ENCODE measurements at places on chromosomes 2 and 18.

GRCh38 chr2:25078170-25079049, 36.5 kb downstream of the EFR3B start:
- no peak for DNase-seq

- DNase-seq, result no peak
Observed at GRCh38 chr18:44156126-44156525, 524.6 kb upstream of the SETBP1 start.

GRCh38 chr18:8526332-8526731, 82.9 kb upstream of the RAB12 start:
- DNase-seq, result no peak

GRCh38 chr2:228949831-228950230, 321.3 kb downstream of the PID1 start:
- DNase-seq, result no peak

DNA sequence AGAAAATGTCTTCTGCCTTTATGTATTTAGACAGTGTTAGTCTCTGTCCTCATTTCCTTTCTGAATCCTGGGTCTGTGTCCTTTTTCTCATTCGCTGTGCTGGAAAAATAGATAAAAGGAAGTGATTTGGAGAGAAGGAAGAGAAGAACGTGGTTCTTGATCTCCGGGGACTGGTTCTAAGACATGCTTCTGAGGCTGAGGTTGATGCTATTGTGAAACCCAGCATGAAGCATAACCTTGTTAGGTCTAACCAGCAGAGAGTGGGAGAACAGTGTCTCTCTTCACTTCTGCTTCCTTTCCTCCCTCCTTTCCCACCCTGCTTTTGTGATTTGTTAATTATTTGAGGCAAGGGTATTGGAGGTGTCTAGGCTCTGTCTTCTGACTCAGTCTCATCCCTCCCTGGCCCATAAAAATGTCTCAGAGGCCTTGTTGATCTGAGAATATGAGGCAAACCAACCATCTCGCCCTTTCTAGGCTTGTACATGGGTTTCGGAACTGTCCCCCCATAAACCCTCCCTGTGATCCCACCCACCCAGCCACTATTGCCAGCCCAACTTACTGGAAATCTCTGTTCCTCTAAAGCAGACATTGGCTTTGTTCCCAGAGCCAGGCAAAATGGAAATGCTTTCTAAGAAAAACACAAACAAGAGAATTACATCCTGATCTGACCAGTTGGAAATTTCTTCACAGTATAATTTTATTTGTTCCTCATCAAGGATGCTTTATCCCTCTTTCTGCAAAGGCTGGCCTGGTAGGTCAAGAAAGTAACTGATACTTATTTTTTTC, 360.6 kb upstream of the TNP1 start:
- DNase-seq, result no peak

- DNase-seq, result no peak
Observed at GRCh38 chr2:230668184-230668938, 44.3 kb upstream of the CAB39 start.

- DNase-seq, result no peak
Observed at GRCh38 chr2:149814049-149814448, 226.5 kb upstream of the MMADHC start.

DNA sequence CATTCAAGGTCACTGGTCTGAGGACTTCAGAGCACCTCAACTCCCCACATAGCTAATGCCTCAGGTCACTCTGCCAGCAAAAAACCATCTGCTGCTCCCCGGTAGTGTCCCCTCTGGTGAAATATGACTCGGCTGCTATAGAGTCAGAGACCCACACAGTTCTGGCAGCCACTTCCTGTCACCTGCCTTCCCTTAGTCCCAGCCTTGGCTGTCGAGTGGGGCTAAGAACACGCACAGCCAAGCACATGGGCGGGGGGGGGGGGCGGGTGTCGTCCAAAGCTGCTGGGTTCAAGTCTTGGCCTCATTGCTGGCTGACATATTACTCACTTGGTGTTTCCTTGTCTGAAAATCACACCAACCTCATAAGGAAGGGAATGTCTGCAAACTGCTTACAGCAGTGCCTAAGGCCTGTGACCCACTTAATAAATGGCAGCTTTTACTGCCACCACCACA, 37.5 kb downstream of the POLR1A start:
- DNase-seq, result no peak

- no peak for DNase-seq
Observed at GRCh38 chr2:101442042-101442666, 32.8 kb downstream of the RFX8 start.

- DNase-seq, result no peak
Observed at GRCh38 chr2:168726375-168726774, 76.1 kb upstream of the NOSTRIN start.

DNA sequence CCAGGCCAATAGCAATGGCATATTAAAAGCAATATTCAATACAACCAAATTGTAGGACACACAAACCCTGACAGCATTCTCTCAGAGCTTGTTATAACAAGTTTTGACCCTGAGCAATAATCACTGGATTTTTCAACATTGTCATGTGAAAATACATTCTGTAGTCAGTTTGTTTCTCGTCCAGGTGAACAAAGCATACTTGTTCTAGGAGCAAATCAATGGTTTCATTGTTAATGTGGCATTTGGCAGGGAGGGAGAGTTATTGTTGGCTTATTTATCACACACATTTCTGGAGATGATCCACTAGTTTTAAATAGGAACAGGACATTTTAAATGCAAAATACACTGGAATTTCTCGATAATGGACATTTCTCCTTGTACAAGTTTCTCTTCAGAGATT, 69.9 kb upstream of the L3MBTL4 start:
- no peak for DNase-seq

DNA sequence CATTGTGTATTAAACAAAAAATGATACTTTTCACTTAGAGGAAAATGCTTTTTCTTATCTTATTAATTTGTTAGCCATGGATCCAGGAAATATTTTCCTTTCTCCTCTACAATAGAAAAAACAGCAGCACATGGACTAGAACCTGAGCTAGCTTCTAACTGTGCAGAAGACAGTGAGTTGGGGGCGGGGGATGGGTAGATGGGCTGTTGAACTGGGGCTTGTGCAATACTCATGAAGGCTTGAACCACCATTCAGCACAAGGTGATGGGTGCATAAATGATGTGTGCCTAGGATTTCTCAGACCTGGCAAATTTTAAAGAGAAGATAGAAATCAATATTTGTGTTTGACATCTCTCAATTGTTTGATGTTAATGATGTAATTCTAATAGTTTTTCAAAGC, 42.0 kb downstream of the COL5A2 start:
- DNase-seq, result no peak

DNA sequence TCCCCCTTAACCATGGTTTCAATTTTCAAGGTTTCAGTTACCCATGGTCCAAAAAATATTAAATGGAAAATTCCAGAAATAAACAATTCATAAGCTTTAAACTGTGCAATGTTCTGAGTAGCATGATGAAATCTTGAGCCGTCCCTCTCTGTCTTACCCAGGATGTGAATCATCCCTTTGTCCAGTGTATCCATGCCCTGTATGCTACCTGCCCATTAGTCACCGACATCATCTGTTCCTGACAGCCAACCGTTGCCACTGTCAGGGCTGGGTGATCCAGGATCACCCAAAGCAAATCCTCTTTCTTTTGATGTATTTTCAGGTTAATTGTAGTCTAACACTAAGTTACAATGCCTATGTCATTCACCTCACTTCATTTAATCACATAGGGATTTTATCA, 15.7 kb upstream of the OLA1 start:
- no peak for DNase-seq

DNA sequence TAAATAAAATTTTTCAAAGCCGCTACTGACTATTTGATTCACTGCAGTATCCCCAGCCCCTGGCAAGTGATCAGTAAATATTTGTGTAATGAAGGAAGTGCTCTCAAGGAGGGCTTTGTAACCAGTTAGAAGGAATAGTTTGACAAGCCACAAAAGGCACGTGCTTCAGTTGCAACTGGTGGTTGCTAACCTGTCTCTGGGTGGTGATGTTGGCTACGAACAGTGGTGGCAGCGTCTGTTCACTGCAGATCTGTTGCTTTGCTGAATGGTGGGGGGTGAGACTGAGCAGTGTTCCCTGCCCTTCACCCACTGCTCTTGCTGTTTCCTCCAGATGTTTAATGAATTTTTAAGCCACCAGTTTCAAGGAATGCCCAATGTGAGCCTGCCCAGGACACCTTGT, 73.9 kb upstream of the SIX2 start:
- no peak for DNase-seq

GRCh38 chr2:107719141-107719540, 107.6 kb upstream of the RGPD4 start:
- no peak for DNase-seq

DNA sequence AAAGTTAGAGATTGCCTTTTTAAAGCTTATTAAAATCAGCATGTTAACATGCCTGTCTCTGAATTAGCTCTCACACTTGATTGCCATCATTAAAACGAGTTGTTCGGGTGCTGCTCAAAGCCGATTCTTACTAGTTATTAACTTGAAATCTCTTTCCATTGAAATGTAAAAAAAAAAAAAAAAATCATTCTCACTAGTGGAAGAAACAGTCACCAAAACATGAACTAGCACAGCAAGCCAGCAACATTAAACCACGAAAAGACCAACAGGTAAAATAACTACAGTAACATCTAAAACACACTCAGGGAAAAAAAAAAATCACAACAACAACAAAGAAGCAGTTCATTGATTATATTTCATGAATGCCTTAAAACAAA, 264.5 kb downstream of the MEIS1 start:
- DNase-seq, result no peak

GRCh38 chr2:36355151-36355889, at the start of gene CRIM1:
CRIM1 (plus strand) TSS chr2:36355778; CDS start chr2:36356293, 515 bp downstream.
- peak; percentile 28 for DNase-seq

DNA sequence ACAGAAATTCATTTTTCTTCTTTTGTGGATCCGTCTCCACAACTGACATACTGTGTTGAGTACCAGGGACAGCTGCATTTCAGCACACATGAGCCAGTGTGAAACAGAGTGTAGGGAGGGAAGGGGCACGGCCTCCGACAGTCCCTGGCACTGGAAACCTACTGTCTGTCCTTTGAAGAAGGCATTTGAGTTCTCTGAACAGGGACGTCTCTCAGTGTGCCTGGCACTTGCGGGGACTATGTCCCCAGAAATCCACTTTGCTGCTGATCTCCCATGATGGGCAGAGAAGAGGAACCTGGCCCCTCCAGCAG, 48.1 kb downstream of the PLB1 start:
- DNase-seq, result no peak

DNA sequence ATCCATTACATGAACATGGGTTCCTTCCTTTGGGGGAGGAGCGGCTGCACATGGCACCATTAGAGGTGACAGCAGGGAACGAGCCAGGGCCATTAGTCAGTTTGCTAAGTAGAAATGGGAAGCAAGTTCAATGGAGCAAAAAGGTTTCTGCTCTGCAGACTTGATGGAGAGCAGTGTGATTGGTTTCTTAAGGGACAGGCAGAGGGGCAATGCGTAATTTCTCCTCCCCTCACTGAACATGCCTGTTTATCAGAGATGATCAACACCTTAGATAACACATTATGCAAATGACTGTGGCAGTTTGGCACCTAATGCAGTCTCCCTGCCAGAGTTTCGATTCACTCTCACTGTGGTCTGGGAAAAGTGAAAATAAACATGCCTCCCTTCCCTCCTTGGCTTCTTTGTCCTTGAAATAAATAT, 414.5 kb downstream of the STK39 start:
- no peak for DNase-seq

DNA sequence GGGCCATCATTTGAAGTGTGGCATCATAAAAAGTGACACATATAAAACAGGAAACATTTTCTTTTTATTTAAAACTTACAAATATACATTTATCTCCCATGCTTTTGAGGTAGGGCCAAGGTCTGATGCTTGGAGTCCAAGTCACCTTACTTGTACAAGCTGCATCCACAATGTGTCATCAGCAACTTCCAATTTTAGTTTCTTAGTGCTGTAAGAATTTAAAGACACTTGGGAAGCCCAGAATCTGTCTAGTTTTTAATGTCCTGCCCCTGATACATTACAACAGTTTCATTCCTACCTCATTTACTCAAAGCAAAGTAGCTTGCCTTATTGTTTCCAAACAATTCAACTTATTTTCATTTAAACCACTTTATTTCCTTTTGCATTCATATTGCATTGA, 297.7 kb downstream of the MTX2 start:
- no peak for DNase-seq

- no peak for DNase-seq
Observed at GRCh38 chr2:74439373-74439772, 2.4 kb downstream of the RTKN start.

DNA sequence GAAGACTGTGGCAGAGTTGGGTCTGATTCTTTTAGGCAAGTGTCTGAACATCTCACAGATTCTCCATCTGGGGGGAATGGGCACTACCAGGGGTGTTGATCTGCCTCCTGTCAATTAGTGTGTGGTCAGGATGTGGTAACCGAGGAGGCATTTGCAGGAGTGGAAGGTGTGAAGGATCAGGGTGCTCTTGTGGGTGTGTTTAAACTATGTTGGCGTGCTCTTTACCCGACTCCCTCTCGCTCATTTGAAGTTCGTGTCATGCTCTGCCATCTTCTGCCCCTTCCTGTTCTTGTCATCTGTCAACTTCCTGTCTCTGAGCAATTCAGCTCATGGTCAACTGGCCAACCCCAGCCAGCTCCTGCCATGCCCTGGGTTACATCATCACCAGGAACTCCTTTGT, 107.9 kb downstream of the RTN4 start:
- no peak for DNase-seq

DNA sequence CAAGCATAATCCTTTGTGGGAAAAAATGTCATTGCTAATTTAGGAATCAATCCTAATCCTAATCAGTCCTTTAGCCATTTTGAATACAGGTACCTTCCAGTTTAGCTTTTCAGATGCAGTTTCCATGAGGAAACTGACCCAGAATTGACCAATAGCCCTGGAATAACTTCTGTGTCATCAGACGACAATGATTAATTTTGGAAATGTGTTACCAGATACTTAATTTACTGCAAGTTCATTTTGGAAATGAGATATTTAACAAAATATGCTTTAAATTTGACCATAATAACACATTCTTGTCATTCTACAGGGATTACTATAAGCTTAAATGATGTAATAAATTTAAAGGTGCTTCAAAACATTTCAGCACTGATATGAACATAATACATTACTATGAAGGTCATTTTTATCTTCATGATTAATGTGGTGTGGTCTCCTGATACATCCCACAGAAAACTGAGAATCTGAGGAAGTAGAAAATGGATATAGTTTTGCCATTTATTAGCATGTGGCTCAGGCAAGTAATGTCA, 129.8 kb upstream of the SH3BP4 start:
- no peak for DNase-seq

DNA sequence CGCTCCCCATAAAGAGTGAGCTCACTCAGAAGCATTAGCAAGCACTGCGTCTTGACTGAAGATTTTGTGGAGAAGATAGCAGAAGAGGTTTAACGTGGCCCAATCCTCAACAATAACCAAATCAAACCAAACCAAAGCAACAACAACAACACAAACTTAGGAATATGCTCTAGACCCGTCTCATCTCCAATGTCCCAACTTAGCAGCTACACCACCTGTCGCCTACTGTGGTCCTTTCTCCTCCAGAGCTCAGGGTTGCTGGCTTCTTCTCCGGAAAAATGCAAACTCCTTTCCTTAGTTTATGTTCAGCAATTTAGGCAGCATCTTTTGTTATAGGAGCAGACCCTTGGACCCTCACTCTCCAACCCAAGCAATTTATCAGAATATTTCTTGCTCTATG, 301.4 kb downstream of the ZNF521 start:
- no peak for DNase-seq
